ENCODE measurements at places on chromosomes 1 and 21. TPM values are rescaled to one million over a fixed set of nuclear protein-coding genes. Genes with fewer than 3 reads are reported as not detected.
A peak's percentile ranks its signal among the peaks of the same experiment; 100 is the strongest.

DNA sequence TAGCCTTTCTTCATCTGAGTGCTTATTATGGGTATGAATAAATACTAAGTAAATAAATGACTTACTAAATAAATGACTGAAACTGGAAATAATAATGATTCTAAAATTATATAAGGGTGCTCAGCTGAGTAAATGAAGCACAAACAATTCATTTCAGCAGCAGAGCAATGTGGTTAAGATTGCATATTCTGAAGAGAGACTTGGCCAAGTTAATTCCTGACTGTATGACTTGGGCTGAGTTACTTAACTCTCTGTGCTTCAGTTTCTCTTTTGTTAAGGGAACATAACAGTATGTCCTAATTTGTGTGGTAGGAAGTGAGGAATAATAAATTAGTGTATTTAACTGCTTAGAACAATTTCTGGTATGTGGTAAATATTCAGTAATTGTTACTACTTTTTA lies 19.1 kb downstream of the AGL start:
- no peaks in the 10 kb centered on the region for H3K4me1 ChIP-seq
- no peak for DNase-seq
- no peaks in the 10 kb centered on the region for H3K36me3 ChIP-seq
- no peak overlapping the region for H3K27ac ChIP-seq

- H3K27ac ChIP-seq, result peak overlapping the region; percentile 55
- H3K4me3 ChIP-seq, result peak overlapping the region; percentile 89
- peaks cover 59% of the 10 kb centered on the region for H3K4me1 ChIP-seq
- H3K36me3 ChIP-seq, result peaks cover 11% of the 10 kb centered on the region
- no peak for DNase-seq
Observed at GRCh38 chr1:111140680-111140967, 601 bp downstream of the CEPT1 start.

GRCh38 chr1:38672692-38673091 lies 186.9 kb downstream of the RRAGC start:
- H3K4me1 ChIP-seq, result no peaks in the 10 kb centered on the region
- DNase-seq, result no peak
- H3K27ac ChIP-seq, result no peak overlapping the region
- H3K27me3 ChIP-seq, result peaks cover 26% of the 10 kb centered on the region
- H3K4me3 ChIP-seq, result no peak overlapping the region

DNA sequence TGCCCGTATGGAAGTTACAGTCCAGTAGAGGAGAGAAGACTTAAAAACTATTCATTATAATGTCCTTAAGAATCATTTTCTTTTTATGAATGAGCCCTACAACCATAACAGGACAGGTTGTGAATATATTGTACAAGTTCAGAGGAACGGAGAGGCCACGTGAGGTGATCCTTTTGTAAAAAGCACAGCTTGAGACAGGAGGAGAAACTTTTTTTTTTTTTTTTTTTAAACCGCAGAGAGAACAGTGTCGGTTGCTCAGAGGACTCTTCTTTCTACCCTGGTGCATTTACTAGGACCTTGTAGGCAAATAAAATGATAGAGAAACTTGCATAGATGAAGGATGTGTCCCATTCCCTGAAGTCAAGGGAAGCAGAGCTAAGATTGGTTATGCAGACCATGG lies 32.1 kb downstream of the DYRK1A start:
- peak overlapping the region; percentile 33 for H3K27ac ChIP-seq
- peaks cover 7% of the 10 kb centered on the region for H3K36me3 ChIP-seq
- H3K4me1 ChIP-seq, result peaks cover 76% of the 10 kb centered on the region
- DNase-seq, result no peak
- H3K27me3 ChIP-seq, result no peaks in the 10 kb centered on the region

The AGL gene
- 21.8 TPM for total RNA-seq

Data from activated T-cell treated with anti-CD3 and anti-CD28 coated beads, Interleukin-2, amount 50 U/mL, for 72 hours (primary cell).